ENCODE measurements at places on chromosomes 5 and 9. TPM values are rescaled to one million over a fixed set of nuclear protein-coding genes. Genes with fewer than 3 reads are reported as not detected.

OR1J2 gene
- not detected for total RNA-seq

PCDHB3 gene
- total RNA-seq, result not detected

COL5A1 gene
- not detected for total RNA-seq

PPP1R2B gene
- 0.47 TPM for total RNA-seq

MVB12B gene
- 0.49 TPM for total RNA-seq

CKS2 gene
- 167 TPM for total RNA-seq

- H3K27me3 ChIP-seq, result no peaks in the 10 kb centered on the region
- H3K36me3 ChIP-seq, result no peaks in the 10 kb centered on the region
- no peak for DNase-seq
Measured at GRCh38 chr5:168796000-168796399, 216.8 kb upstream of the PANK3 start.

GRCh38 chr5:64742411-64742810, 26.1 kb downstream of the SREK1IP1 start:
- H3K27ac ChIP-seq, result no peak overlapping the region
- H3K27me3 ChIP-seq, result no peaks in the 10 kb centered on the region
- peaks cover 7% of the 10 kb centered on the region for H3K4me1 ChIP-seq
- no peak for DNase-seq
- no peak overlapping the region for H3K4me3 ChIP-seq

- no peak for DNase-seq
- H3K4me1 ChIP-seq, result peaks cover 34% of the 10 kb centered on the region
- no peak overlapping the region for H3K4me3 ChIP-seq
- H3K27ac ChIP-seq, result no peak overlapping the region
- peaks cover 49% of the 10 kb centered on the region for H3K36me3 ChIP-seq
- H3K27me3 ChIP-seq, result no peaks in the 10 kb centered on the region
Measured at GRCh38 chr5:171980792-171981191, 25.6 kb downstream of the FBXW11 start.

GRCh38 chr5:147055089-147055826, 176.7 kb upstream of the PPP2R2B start:
- H3K27me3 ChIP-seq, result peaks cover 2% of the 10 kb centered on the region
- no peak overlapping the region for H3K27ac ChIP-seq
- H3K4me3 ChIP-seq, result no peak overlapping the region

DNA sequence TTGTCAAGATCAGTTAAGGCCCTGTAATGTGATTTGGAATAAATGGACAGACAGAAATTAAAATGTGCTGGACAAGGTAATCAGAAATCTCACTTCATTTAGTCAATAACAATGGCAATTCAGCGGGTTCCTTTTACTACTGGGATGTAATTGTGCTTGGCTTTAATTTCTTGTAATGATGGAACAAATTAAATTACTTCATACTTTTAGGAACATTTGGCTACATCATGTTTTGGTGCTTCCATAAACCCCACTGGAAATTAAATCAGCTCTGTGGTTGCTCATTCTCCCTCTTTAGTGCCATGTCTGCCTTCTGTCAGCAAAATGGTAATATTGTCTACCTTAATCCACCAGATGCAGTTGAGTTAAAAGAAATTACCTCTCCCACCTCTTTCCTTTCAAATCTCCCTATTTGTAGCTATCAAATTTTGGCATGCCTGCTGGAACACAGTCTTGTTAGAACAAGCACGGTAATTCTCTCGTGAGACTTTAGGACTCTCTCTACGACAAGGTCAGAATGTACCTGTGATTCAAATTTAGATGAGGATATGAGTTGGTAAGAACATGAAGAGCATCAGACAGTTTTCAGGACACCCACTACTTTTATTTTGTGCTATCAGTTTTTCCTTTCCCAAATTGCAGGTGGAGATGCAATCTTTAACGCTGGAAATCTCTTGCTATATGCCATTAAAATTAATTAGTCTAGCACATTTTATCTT, 476.3 kb downstream of the RAB3C start:
- H3K36me3 ChIP-seq, result no peaks in the 10 kb centered on the region
- no peak overlapping the region for H3K27ac ChIP-seq
- no peak overlapping the region for H3K4me3 ChIP-seq
- H3K27me3 ChIP-seq, result peaks cover 24% of the 10 kb centered on the region
- DNase-seq, result no peak

DNA sequence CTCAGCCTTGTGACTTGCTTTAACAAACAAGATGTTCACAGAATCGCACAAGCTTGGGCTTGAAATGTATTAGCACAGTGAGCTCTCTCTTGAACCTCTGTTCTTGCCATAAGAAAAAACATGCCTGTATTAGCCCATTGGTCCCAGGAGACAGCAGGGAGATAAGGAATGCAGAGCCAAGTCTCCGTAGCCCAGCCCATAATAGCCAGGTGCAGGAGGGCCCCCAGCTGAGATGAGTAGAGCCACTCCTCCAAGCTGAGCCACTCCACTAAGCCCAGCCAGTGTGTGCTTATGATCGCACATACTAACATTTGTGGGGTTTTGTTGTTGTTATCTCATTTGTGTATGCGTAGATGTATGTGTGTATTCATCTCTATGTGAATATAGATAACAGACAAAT, 21.6 kb upstream of the SVEP1 start:
- no peak for DNase-seq
- H3K27me3 ChIP-seq, result no peaks in the 10 kb centered on the region
- H3K4me3 ChIP-seq, result no peak overlapping the region
- H3K4me1 ChIP-seq, result no peaks in the 10 kb centered on the region
- H3K27ac ChIP-seq, result no peak overlapping the region
- no peaks in the 10 kb centered on the region for H3K36me3 ChIP-seq

GRCh38 chr9:99178912-99179872, 42.5 kb downstream of the ALG2 start:
- H3K27me3 ChIP-seq, result peaks cover 4% of the 10 kb centered on the region
- no peaks in the 10 kb centered on the region for H3K36me3 ChIP-seq
- H3K27ac ChIP-seq, result peak overlapping the region; percentile 49
- no peak overlapping the region for H3K4me3 ChIP-seq

DNA sequence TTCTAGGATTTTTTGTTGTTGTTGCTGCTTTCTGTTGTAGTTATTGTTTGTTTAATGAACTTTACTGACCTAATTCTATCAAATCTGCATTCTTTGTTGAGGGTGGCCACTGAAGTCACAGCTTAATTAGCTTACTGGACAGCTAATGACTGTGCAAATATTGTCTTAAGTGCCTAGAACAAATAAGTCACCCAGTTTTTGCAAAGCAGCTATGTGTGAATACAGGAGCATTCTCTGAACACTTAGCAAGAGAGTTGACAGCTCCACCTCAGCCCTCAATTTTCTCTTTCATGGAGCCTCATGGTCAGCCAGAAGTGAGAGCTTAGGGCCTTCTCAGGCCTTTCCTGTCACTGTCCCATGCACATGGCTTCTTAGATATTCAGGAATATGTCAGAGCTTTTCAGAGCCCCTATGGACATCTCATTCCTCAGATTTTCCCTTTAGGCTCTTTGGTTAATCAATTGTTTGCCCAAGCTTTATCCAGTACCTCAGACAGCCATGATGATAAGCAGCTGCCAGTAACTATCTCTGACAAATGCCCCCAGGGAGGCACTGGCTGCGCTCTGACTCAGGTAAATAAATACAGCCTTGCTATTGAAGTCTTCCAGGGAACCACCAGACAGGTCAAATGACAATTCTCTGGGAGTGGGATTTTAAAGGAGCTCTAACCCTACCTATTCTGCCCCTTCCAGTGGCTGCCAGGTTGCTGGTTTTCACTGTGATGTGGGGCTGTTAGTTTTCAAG, 241.4 kb upstream of the IL12B start:
- H3K4me3 ChIP-seq, result no peak overlapping the region
- H3K4me1 ChIP-seq, result no peaks in the 10 kb centered on the region
- H3K27ac ChIP-seq, result no peak overlapping the region
- no peak for DNase-seq

DNA sequence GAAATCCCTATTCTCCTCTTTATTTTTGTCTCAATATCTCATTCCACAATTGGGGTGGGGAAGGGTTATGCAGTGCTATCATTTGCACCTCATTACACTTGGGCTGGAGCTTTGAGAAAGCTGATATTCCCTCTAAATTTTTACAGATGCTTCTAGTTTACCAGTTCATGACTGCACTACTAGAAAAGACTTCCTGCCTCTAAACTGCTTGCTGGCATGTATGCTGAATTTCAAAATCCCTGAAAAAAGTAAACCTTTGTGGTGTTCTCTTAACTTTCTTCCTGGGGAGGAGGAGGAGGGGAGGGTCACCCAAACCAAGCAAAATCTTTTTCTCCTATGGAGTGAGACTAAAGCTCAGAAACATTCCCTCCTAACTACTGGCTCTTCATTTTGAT, 45.1 kb downstream of the BNC2 start:
- H3K27me3 ChIP-seq, result peaks cover 5% of the 10 kb centered on the region
- no peak overlapping the region for H3K27ac ChIP-seq
- H3K36me3 ChIP-seq, result no peaks in the 10 kb centered on the region
- no peak overlapping the region for H3K4me3 ChIP-seq
- no peak for DNase-seq

DNA sequence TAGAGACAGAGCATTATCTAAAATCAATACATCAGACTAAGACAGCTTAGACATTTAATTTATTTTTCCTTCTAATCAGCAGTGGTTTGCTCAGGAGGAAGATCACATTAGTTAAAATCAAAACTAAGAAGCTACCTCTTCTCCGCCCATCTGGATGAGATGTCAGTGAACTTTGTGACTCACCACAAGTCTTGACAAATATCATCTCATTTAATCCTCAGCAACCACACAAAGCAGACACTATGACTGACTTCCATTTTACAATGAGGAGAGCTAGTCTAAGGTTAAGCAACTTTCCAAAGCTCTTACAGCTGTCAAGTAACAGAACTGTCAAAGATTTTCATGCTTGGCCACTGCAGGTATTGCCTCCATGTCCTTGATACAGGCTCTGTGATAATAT, 289.5 kb downstream of the DEPDC1B start:
- no peak overlapping the region for H3K27ac ChIP-seq
- no peaks in the 10 kb centered on the region for H3K36me3 ChIP-seq
- no peak overlapping the region for H3K4me3 ChIP-seq
- H3K4me1 ChIP-seq, result no peaks in the 10 kb centered on the region

- H3K36me3 ChIP-seq, result no peaks in the 10 kb centered on the region
- no peak for DNase-seq
- no peaks in the 10 kb centered on the region for H3K27me3 ChIP-seq
- H3K27ac ChIP-seq, result no peak overlapping the region
- H3K4me1 ChIP-seq, result no peaks in the 10 kb centered on the region
- H3K4me3 ChIP-seq, result no peak overlapping the region
Measured at GRCh38 chr9:80078826-80079225, 507.1 kb downstream of the TLE4 start.

GRCh38 chr5:92574023-92574422, 1007.0 kb downstream of the NR2F1-AS1 start:
- no peaks in the 10 kb centered on the region for H3K27me3 ChIP-seq
- H3K4me1 ChIP-seq, result no peaks in the 10 kb centered on the region
- H3K4me3 ChIP-seq, result no peak overlapping the region
- DNase-seq, result no peak
- H3K36me3 ChIP-seq, result no peaks in the 10 kb centered on the region

DNA sequence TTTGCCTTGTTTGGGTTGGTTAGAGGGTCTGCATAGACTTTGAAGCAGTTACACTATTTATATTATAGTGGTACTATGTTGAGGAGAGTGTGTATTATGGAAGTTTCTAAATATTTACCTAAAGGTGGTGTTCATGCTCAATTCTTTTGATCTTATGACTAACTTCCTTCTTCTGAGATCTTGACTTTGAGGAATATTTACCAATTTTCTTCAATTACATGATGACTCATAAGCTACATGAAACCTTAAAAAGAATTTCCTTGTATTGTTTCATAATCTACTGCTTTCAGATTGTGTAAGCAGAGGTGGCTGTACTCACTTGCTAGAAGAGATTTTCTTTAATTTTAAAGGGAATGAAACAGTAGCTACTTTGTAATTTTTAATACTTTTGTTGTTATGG, 276.1 kb downstream of the TAF11L14 start:
- no peak overlapping the region for H3K4me3 ChIP-seq
- H3K27me3 ChIP-seq, result no peaks in the 10 kb centered on the region
- no peaks in the 10 kb centered on the region for H3K4me1 ChIP-seq
- no peaks in the 10 kb centered on the region for H3K36me3 ChIP-seq
- DNase-seq, result no peak
- H3K27ac ChIP-seq, result no peak overlapping the region

GRCh38 chr5:154523104-154523503, 45.1 kb upstream of the HAND1 start:
- no peaks in the 10 kb centered on the region for H3K36me3 ChIP-seq
- no peak overlapping the region for H3K4me3 ChIP-seq
- H3K4me1 ChIP-seq, result no peaks in the 10 kb centered on the region
- peaks cover 23% of the 10 kb centered on the region for H3K27me3 ChIP-seq

DNA sequence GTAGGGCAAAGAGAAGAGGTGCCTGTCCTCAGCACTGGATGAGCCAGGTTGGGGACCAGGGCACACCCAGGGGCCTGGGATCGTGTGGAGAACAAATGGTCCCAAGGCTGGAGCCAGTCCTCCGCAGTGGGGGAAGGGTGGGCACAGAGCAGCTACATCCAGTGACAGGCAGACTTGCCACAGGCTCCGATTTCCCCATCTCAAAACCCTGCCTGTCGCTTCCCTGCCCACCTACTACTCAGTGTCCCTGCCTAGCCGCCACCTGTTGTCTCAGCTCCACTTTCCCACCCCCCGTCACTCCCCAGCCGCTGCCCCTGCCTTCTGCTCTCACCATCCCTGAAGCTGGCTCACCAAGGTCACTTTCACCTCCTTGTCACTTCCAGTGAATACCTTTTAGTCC, 13.9 kb upstream of the ENHO start:
- H3K4me3 ChIP-seq, result no peak overlapping the region
- peaks cover 20% of the 10 kb centered on the region for H3K27me3 ChIP-seq
- no peak overlapping the region for H3K27ac ChIP-seq
- no peak for DNase-seq
- no peaks in the 10 kb centered on the region for H3K4me1 ChIP-seq

DNA sequence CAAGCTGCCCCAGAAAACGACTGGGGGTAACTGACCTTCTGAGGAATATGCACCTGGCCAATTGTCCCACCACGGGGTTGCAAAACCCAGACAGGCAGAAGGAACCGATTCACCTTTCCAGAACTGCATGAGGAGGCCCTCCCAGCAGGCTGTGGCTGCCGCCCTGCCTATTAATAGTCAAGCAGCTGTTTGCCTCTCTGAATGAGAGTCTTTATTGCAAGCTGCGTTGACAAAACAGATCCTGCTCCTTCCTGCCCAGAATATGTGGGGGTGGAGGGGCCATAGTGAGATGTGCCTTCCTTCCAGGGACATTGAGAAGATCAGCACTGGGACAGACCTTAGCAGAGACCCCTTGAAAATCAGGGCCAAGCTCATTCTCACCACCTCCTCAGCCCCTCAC, 18.3 kb upstream of the TCOF1 start:
- H3K36me3 ChIP-seq, result no peaks in the 10 kb centered on the region
- no peak overlapping the region for H3K27ac ChIP-seq
- H3K4me3 ChIP-seq, result no peak overlapping the region
- H3K27me3 ChIP-seq, result no peaks in the 10 kb centered on the region
- H3K4me1 ChIP-seq, result peaks cover 9% of the 10 kb centered on the region

DNA sequence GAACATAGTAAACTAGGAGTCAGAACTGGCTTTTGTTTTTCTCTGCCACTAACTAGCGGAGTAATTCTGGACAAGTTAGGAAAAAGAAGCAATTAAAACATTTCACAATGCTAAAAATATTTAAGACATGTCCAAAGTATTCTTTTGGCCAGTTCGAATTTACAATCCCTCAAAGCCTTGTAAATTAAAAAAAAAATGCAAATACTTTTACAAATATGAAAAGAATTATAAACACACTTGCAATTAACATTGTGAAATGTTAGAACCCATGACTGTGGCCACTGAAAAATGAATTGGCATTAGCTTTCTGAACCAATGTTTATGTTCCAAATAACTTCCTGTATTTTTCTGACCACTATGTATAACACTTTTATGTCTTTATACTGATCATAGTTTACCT, 2.2 kb downstream of the RAD1 start:
- no peak for DNase-seq
- peaks cover 20% of the 10 kb centered on the region for H3K4me1 ChIP-seq
- H3K36me3 ChIP-seq, result peaks cover 49% of the 10 kb centered on the region
- no peak overlapping the region for H3K27ac ChIP-seq
- no peaks in the 10 kb centered on the region for H3K27me3 ChIP-seq
